ENCODE measurements at places on chromosomes 6 and 20.

GRCh38 chr6:46476301-46476700, 14.9 kb downstream of the RCAN2 start:
- DNase-seq: no peak

DNA sequence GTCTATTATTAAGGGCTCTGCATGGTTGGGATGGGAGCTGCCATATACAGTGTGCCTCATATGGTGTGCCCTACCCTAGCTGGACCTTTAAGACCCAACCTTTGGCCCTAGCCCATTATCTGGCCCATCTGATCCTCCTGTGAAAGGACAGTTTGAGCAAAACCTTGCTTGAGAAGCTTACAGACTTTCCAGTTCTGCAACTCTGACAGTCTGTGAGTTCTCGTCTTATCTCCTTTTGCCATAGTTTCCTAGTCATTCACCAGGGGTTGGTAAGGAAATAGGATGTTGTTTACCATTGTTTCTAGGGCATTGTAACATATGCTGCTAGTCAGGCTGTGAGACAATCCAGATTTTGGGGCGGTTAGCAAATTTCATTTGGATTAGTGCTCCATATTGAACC, 17.2 kb downstream of the CTNNBL1 start:
- DNase-seq: no peak

DNA sequence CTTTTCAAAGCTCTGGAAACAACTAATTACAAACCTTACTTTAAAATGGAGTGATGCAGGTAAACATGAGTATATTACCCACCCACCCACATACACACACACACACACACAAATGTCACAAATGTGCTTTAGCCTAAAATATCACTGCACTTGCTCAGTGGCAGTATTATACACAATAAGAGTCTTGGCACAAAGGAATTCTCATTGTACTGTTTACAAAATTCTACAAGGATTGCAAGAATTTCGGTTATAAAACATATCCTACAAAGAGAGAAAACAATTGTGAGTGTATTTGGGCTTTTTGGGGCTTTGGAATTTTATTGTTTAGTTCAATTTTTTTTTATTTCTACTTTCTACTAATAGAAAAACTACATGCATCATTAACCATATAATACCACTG, 113.2 kb upstream of the BEND6 start:
- DNase-seq: no peak

DNA sequence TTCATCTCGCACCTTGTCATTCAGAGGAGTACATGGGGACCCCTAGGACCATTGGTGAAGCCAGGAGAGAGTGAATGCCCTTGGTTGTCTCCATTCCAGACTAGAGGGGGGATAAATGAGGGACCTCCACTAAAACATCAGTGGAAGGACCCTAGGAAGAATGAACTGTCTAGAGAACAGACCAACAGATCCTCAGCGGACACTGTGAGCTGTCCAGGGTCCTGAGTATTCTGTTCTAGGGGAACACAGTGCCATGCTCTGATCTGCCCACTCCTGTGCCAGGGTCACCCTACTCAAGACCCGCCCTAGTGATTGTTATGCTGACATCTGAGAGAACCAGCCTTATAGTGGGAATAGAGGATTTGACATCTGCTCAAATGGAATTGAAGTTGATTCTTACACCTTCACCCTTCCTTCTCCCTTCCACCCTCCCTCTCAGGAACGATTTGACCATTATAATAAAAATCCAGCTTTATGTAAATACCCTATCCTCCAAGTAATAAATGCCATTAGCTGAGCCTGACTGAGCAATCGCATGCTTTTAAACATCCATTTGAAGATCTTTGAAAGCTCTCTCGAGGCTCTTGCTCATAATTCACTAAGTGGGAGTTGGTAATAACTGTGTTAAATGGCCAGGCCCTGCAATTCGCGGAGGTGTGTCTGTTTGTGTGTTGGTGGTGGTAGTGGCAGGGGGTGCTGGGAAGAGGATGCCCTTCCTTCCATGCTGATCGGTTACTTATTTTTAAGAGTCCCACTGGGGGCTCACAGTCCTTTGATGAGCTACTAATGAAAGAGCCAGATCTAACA, 43.6 kb upstream of the SLC32A1 start:
- no peak for DNase-seq

- no peak for DNase-seq
Observed at GRCh38 chr20:46572153-46572552, 21.7 kb upstream of the OCSTAMP start.

GRCh38 chr20:58209652-58210397, 18.6 kb downstream of the ANKRD60 start:
- peak; percentile 84 for DNase-seq

DNA sequence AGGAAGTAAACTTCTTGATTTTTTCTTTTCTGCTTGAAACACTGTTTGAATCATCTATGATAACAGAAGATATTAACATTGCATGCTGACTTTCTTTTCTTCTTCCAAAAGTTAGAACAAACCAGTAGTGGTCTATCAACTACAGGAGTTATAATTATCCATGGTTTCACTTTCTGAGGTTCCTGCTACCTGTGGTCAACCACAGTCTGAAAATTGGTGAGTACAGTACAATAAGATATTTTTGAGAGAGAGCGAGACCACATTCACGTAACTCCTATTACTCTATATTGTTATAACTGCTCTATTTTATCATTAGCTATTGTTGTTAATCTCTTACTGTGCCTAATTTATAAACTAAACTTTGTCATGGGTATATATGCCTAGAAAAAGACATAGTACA, 86.1 kb downstream of the MAP7 start:
- DNase-seq: no peak

GRCh38 chr6:150029749-150030148, 4.4 kb upstream of the RAET1L start:
- no peak for DNase-seq

DNA sequence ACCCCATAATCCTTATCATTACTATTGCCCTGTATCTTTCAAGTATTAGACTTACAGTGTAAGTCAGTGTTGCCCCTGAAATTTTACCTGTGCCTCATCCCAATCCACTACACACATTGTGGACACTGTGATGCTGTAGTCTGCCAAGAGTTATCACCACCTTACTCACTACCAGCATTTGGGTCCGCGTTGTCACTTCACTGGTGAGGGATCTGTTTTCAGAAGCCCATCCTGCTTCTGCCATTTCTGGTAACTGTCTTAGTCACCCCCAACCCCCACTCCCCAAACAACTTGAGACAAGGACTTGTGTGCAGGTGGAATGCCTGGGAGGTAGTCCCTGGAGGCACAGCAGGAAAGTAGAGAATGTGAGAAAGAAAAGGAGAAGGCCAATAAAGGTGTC, 6.0 kb upstream of the RAB44 start:
- no peak for DNase-seq

DNA sequence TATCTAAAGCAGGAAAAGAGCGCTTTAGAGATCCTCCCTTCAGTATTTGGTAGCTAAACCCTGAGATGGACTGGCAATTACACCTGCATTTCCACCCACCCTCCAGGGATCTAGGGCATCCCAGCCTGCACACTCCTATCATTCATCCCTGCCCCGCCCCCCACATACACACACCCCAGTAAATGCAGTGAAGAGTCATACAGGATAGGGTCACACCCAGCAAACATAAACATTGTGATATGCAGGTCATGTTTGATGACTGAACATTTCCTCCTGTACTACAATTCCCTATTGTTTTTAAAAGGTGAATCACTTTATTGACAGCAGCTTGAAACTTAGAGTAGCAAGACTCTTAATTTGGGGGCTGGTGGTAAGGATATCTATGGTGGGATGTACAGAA, 112.9 kb downstream of the FOXO3 start:
- DNase-seq: no peak

DNA sequence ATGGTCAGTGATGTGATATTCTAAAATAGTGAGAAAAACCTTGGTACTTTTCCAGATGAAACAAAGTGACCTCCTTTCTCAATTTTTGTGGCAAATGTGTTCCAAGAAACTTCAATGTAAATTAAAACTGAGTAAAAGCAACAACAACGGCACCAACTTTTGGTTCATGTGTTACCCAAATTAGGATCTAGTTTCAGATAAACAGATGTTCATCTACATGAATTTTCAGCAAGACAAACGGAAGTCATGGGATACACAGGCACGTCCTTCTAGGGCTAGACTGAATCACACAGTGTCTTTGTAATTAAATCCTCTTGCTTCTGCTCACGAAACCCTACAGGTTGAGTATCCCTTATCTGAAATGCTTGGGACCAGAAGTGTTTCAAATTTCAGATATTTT, 915.2 kb downstream of the TFAP2A start:
- no peak for DNase-seq

GRCh38 chr6:71088166-71088565, 131.3 kb upstream of the B3GAT2 start:
- no peak for DNase-seq

DNA sequence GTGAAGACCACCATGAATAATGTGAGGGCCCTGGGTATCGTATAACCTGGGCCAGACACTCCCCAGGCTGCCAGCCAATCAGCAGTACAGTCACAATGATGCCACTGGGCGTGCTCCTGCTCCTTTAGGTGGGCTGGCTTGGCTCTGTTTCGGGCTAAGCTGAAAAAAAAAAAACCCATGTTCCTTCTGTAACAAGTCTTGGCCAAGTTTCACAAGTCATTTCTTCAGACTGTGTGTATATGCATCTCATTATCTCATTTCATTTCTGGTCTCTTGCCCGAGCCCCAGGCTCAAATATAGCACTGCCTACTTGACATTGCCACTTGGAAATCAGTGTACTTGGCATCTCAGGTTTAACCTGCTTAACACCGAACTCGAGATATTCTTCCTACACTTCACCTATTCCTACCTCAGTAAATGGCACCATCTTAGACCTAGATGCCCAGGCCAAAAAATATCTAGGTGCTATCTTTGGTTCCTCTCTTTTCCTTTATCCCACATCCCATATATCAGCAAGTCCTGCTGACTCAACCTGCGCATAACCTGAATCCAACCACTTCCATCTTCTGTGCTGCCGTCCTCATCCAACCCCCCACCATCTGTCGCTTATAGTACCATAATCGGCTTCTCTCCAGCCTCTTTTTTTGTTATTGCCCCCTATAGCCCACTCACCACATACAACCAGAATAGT, 1.8 kb downstream of the UQCC2 start:
- DNase-seq: no peak

GRCh38 chr6:141303907-141304306, 828.8 kb upstream of the GJE1 start:
- no peak for DNase-seq

- DNase-seq: no peak
Observed at GRCh38 chr20:47328129-47328528, 28.4 kb downstream of the ZMYND8 start.

- DNase-seq: no peak
Observed at GRCh38 chr6:169474362-169474761, 220.7 kb upstream of the THBS2 start.

DNA sequence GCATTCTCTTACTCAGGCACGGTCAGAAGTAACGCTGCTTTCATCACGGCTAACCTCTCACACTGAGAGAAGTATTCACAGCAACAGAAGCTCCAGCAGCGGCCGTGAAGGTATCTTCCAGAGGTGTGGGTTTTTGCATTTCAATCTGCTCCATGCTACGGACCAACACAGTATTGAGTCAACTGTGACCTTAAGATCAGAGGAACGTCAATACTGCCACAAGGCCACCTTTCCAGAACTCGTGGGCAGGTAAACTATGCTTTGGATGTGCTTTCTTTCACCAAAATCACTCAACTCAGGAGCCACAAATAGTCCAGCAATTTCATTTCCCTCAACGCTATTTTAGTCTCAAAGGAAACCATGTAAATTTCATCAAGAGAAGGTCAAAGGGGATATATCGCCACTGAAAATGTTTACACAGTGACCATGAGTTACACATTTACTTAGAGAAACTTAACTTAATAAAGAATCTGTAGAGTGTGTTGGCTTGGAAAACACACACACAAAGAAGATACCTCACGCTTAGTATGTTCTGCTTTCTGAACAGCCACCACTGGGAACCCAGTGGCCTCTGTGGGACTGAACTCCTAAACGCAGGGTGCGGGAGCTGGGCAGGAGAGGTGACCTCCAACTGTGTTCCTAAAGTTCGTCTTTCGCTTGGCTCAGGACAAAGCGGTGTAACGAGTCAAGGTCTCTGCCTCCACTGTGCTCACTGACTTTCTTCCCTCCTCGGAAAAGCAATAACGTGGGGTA, 27.9 kb downstream of the TXNDC5 start:
- DNase-seq: no peak

DNA sequence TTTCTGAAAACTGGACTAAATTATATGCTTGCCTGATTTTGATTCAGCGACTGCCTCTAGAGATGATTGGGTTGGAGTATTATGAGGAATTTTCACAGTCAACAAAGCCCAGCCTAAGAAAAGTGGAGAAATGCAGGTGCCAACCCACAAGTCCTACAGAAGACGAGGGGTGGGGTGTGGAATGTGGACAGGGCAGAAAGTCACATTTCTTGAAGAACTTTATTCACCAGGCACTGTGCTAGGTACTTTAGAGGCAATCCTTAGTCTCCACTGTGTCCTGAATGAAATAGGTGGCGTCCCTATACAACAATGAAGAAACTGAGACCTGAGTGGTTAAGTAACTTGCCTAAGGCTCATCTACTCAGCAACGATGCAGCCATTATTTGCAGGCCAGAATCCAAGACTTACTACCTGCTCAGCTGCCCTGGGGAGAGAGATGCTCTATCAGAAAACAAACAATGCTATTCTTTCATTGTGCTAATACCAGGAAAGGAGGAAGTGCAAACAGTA, 106.3 kb downstream of the RNF144B start:
- no peak for DNase-seq

- DNase-seq: no peak
Observed at GRCh38 chr6:169677096-169677495, 24.7 kb downstream of the WDR27 start.

- no peak for DNase-seq
Observed at GRCh38 chr6:56043761-56044160, 168.4 kb upstream of the BMP5 start.

- no peak for DNase-seq
Observed at GRCh38 chr20:45867819-45868176, 10.4 kb downstream of the ZSWIM3 start.

DNA sequence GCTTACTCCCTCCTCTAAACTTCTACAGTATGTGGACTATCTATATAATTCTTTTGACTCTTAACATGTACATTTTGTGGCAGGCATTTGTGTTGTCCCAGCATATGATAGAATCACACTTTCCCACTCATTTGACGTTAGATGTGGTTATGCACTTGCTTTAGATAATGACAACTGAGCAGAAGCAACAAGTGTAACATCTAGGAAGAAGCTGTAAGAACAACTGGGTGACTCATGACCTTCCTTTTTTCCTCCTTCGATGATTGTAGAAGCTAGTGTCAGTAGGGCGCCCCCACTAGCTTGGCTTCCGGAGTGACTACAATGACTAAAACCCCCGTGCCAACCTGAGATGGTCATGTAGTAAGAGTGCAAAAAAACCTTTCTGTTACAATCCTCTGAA, 74.6 kb upstream of the CEP85L start:
- peak; percentile 29 for DNase-seq

DNA sequence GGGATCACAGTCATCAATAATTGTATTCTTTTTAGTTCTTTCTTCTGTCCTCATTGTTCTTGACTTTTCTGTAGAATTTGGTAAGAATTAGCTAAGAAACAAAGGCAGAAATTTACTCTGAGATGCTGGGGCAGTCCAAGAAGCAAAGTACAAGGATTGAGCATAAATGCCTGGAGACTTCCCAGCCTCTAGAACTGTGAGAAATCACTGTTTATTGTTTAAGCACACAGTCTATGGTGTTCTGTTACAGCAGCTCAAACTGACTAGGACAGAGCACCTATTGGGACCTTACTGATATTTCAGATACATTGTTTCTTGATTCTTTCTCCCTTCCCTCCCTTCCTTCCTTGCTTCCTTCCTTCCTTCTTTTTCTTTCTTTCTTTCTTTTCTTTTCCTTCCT, 192.7 kb upstream of the SLC35B3 start:
- no peak for DNase-seq
